Activated CD8-positive, alpha-beta memory T cell treated with anti-CD3 and anti-CD28 coated beads for 4 hours (primary cell): ENCODE measurements at places on chromosomes 2 and 18.

GRCh38 chr2:174717273-174717672 is 47.0 kb downstream of the CHRNA1 start:
- DNase-seq, result no peak

DNA sequence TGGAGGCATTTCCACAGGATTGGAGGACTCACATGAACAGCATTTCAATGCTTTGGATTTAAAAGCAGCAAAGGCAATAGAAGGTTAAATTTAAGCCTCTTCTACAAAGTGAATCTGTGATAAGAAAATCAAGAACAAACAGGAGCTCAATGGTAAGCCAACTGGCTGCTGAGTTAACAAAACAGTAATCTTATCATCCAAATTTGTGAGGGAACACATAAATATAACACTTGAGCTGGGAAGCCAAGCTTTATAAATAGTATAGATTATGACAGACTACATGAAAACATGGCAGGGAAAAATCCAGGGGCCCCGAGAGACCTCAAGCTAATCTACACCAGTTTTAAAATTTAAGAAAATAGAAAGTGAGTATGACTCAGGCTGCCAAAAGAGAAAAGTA is 108.5 kb upstream of the PGAP1 start:
- DNase-seq, result no peak

DNA sequence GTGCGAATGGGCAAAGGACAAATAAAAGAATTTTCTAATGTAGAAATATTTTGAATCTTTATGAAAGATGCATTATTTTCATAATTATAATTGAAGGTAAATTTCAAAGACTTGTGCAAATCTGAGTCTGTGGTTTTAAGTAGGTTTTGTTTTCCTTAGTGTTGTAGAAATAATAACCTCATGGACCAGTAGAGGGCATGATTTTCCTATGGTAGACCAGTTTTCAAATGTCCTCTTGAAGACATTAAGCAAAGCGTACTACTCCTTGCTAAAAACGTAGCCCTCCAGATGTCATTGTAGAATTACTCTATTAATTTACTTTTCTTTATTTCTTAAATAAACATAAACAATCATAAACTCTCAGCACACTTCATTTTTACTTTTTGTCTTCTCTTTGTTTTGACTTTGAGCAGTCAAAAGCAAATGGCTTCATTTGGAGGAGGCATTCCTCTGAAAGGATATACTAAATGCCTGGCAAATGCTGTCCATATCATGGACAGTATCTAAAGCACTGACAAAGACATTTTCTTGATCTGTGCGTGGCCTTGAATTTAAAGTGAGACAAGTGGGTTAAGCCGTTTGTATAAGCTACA is 85.8 kb upstream of the FAM237A start:
- no peak for DNase-seq

DNA sequence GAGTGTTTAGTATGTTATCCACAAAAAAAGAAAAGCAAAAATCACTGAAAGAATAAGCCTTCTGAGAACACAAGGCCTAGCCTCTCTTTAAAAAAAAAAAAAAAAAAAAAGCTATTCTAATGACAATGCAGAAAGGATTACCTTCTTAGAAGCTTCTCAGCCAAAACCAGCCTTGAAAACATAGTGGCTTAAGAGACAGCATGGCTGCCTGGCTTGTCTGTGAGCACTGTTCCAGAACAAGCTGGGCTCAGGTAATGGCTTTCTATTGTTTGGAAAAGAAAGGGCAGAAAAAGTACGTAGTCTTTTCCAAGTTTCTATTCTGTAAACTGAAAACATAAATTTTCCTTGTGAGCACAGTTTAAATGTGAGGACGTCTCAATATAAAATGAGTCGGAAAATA is 119.5 kb downstream of the MAP3K20 start:
- no peak for DNase-seq

GRCh38 chr18:49067071-49067470 is 116.3 kb upstream of the SMAD7 start:
- DNase-seq, result no peak

DNA sequence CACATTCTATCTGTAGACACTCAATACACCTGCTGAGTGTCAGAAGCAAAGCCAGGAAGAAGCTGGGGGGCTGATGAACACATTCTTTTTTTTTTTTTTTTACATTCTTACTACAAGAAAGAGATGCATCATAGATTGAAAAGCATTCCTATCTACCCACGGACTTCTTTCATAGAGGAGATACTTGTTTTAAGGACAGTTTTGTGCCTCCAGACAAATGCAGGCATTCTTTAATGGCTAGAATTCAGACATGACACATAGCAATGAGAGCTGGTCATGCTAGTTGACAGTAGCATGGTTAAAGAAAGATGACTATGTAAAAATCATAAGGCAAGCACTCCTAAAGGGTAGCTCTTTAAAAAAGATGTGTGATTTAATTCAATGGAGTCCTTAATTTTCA is 110.2 kb downstream of the EPHA4 start:
- DNase-seq, result no peak

- DNase-seq, result no peak
Observed at GRCh38 chr18:38872342-38872741, 1306.7 kb upstream of the CELF4 start.

DNA sequence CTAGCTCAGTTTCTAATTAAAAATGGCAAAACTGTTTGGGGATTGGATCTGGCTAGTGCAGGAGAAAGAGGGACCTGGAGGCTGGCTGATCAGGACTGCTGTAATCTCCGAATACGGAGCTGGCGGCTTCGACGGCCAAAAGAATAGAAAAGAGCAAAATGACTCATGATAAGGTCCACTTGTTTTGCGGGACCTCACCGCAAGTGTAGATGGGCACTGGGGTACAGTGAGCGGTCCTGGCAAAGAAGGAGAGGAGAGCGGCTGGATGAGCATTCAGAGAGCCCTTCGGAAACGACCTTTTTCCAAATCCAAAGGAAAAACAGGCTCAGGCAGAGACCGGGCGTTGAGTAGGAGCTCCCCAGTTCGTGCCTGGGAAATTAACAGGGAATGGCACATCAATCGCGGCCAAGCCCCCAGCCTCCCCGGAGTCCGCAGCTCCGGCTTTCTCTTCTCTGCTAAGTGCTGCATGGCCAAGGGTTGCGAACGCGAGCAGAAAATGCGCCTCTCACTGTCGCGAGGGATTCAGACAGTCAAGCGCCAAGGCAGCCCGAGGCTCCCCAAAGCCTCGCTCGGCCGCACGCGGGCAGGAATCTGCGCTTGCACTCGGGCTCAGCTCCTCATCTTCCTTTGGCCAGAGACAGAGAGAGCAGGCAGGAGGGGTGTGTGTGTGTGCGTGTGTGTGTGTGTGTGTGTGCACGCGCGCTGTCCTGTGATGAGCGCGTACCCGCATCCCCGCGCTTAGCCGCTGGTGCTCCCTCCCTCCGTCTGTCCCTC is 1.8 kb downstream of the DCC start:
- DNase-seq, result no peak

- DNase-seq, result no peak
Observed at GRCh38 chr2:158994920-158995676, 26.7 kb downstream of the TANC1 start.

DNA sequence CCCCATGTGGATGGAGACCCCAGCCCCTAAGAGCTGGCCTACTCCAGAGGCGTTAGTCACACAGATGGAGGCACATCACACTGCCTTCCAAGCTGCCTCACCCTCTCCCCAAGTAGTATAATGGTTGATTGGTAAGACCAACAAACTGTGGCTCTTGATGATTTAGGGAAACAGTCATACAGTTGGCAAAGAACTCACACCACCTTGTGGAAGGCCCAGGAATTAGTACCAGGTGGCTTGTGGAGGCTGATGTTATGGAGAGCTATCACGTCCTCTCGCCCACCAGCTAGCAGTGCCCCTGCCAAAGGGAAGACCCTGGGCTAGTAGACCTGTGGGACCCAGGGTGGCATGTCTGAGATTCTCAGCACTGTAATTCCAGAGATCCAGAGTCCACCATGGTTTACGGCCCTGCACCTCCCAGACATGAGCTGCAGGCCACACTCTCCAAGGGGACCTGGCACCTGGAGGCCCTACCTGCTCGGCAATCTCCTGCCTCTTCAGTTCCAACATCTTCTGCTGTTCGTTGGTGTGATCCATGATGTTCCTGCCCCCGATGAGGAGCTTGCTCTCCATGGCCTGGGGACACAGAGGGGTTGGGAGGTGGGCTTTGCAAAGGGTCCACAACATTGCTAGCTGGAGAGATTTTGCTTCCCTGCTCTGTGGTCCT is 26.3 kb downstream of the KIF3C start:
- DNase-seq, result no peak

DNA sequence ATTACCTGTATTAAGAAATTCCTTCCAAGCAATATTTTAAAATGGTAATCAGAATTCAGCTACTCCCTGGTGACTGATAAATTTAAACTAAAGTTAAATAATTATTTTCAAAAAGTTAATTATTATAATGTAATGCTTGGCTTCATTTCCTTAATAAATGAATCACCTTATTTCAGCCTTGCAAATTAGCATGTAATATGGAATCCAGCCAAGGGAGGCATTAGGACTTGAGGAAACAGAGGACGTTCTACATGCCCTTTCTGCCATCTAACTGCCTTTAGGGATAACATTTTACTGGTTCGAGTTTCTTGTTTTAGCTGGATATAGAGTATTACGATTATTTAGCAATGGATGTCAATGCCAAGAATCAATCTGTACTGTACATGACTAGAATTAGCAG is 636.3 kb downstream of the TSN start:
- no peak for DNase-seq

DNA sequence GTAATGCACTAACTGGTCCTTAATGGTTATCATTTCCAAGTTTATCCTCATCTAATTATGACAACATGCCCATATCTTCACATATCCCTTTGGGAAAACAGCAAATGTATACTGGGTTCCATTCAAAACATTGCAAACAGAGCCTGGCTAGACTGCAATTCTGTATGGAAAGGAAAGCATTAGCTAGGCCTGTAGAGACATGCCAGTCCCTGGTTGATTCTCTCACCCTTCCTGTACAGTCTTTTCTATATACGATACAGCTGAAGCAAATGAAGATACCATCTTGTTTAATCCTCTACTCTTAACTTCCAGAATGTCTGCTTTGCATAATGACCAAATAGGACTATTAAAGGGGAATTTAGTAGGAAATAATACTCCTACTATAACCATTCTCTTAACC is 294.4 kb upstream of the MC4R start:
- no peak for DNase-seq

DNA sequence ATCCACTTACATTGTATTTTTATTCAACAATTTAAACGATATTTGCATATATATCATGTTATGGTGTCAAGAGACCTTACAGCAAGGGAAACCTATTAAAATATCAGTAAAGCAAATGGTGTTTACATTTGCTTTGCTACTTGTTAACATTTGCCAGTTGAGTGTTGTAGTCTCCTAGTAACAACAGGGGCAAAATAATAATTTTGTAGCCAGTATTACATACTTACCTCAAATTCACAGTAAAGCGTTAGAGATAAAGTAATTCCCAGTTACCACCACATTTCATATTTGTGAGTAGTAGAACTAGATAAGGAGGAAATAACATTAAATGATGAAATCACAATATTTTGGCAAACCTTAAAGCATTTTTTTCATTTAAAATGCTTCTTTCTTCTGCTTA is 71.3 kb downstream of the FASTKD2 start:
- DNase-seq, result no peak

DNA sequence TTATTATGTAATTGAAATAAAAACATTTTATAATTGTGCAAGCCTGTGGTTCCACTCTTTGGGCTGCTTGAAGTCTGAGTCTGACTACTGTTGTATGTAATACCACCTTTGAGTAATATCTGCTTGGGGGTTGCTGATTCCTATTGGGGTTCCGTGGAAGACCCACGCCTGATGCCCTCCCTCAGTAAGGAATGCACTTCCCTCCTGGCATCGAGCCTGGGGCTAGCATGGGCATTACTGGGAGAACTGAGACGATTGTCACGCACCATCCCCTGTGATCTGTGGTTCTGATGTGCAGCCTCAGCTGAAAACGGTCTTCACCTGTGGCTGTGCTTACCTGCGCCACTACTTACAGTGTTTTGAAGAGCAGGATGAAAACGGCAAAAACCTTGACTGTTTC is 32.7 kb upstream of the RBM44 start:
- DNase-seq, result no peak

DNA sequence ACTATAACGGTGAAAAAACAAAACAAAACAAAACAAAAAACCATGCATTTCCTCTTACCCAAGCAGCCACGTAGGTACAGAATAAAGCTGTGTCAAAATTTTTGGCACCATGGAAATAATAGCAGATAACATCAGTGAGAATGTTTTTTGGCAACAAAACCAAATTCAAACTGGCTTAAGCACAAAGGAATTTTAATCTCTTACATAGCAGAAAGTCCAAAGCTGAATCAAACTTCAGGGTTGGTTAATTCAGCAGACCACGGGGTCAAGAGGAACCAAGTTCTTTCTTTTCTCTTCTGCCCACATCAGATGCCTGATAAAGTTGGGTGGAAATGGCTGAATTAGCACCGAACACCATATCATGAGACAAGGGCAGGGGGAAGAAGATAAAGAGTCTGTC is 129.5 kb downstream of the PAX3 start:
- no peak for DNase-seq

GRCh38 chr2:201465524-201465971 is 14.0 kb downstream of the STRADB start:
- DNase-seq, result no peak
